ENCODE measurements at places on chromosomes 6 and 20. TPM values are rescaled to one million over a fixed set of nuclear protein-coding genes. Genes with fewer than 3 reads are reported as not detected.

Gene ERVFRD-1
- not detected for total RNA-seq

Gene PLTP
- total RNA-seq = 36.3 TPM

Gene PI3
- not detected for total RNA-seq

Gene MOCS3
- 6.7 TPM for total RNA-seq

Gene CRIP3
- total RNA-seq = not detected

Gene LAMA2
- total RNA-seq = 54.8 TPM

Gene ABRACL
- 61.4 TPM for total RNA-seq

Gene ZBTB12
- 2.3 TPM for total RNA-seq

Gene COX4I2
- not detected for total RNA-seq

Gene FOXF2
- total RNA-seq = not detected

Gene MUCL3
- total RNA-seq = not detected

Gene CYP21A2
- 1.4 TPM for total RNA-seq

Gene C2
- 2.0 TPM for total RNA-seq

Gene LTA
- total RNA-seq = not detected

Gene KCNG1
- 50.0 TPM for total RNA-seq

Gene FERMT1
- 7.5 TPM for total RNA-seq

Gene BEND6
- total RNA-seq = 4.3 TPM

Gene RAMACL
- total RNA-seq = not detected
